ENCODE measurements at places on chromosomes 11 and 22. TPM values are rescaled to one million over a fixed set of nuclear protein-coding genes. Genes with fewer than 3 reads are reported as not detected.

GRCh38 chr11:95891423-95892170 is 32.3 kb downstream of the MTMR2 start:
- no peak overlapping the region for H3K4me3 ChIP-seq
- H3K4me1 ChIP-seq: no peaks in the 10 kb centered on the region
- no peaks in the 10 kb centered on the region for H3K36me3 ChIP-seq
- H3K27ac ChIP-seq: no peak overlapping the region

DNA sequence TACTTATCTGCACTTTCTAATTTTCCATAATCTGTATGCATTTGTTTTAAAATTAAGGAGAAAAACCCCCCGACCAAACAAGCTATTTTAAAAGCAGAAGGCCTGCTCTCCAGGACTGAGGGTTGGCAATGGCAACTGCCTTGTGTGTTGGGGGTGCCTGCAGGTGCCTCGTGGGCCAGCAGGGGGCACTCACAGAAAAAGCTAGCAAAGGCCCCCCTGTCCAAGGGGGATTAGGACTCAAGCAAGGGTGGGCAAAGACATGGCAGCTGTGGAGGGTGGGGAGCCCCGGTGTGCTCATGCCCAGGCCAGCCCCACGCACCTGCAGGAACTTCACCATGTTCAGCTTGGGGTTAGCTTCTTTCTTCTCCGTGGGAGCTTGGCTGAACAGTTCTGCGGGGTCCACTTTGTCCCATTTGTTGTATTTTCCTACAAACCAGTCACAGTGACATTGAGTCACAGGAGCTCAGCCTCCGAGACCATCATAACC is 10.3 kb downstream of the TOP3B start:
- H3K4me1 ChIP-seq: no peaks in the 10 kb centered on the region
- H3K27ac ChIP-seq: no peak overlapping the region
- peak; percentile 47 for DNase-seq
- peaks cover 82% of the 10 kb centered on the region for H3K36me3 ChIP-seq

DNA sequence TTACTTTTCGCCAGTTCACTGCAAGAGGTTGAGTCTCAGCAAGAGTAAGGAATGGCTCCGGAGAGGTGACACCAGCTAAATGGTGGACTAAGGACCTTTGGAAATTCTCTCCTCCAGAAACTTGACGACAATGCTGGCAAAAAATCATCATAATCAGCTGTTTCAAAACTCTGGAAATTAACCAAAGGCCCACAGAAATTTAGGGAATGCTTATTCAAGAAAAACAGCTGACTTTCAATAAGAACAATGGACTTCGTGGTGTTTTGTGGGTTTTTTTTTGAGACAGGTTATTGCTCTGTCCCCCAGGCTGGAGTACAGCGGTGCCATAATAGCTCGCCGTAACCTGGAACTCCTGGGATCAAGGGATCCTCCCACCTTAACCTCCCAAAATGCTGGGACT is 68.4 kb upstream of the SEPTIN5 start:
- H3K36me3 ChIP-seq: no peaks in the 10 kb centered on the region
- no peak overlapping the region for H3K27ac ChIP-seq
- H3K4me3 ChIP-seq: no peak overlapping the region
- no peaks in the 10 kb centered on the region for H3K4me1 ChIP-seq
- no peak for DNase-seq
- H3K27me3 ChIP-seq: peaks cover 37% of the 10 kb centered on the region

GRCh38 chr11:90698238-90698637 is 475.4 kb upstream of the CHORDC1 start:
- H3K4me3 ChIP-seq: no peak overlapping the region
- no peak overlapping the region for H3K27ac ChIP-seq
- no peaks in the 10 kb centered on the region for H3K4me1 ChIP-seq
- no peaks in the 10 kb centered on the region for H3K27me3 ChIP-seq
- H3K36me3 ChIP-seq: no peaks in the 10 kb centered on the region

- H3K27ac ChIP-seq: no peak overlapping the region
- no peaks in the 10 kb centered on the region for H3K27me3 ChIP-seq
- H3K36me3 ChIP-seq: no peaks in the 10 kb centered on the region
Measured at GRCh38 chr11:31050061-31050765, 319.3 kb downstream of the DCDC1 start.

DNA sequence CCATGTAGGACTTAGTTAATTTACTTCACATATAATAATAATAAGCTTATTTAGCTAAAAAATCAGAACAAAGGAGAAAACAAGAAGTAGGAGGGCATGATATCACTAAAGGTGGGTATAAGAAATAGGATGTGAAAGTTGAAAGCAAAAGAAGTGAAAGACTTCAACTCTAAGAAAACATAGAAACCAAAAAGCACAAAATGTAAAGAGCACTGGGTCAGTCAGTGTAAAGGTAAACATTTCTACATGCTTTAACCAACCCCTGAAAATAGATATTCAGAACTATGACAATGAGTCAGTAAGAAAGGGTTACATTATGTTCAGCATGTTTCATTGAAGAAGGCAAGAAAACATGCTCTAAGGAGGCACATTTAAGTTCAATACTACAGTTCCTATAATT is 298.8 kb downstream of the SWAP70 start:
- H3K4me3 ChIP-seq: no peak overlapping the region
- no peak overlapping the region for H3K27ac ChIP-seq
- H3K36me3 ChIP-seq: peaks cover 42% of the 10 kb centered on the region
- H3K27me3 ChIP-seq: no peaks in the 10 kb centered on the region

DNA sequence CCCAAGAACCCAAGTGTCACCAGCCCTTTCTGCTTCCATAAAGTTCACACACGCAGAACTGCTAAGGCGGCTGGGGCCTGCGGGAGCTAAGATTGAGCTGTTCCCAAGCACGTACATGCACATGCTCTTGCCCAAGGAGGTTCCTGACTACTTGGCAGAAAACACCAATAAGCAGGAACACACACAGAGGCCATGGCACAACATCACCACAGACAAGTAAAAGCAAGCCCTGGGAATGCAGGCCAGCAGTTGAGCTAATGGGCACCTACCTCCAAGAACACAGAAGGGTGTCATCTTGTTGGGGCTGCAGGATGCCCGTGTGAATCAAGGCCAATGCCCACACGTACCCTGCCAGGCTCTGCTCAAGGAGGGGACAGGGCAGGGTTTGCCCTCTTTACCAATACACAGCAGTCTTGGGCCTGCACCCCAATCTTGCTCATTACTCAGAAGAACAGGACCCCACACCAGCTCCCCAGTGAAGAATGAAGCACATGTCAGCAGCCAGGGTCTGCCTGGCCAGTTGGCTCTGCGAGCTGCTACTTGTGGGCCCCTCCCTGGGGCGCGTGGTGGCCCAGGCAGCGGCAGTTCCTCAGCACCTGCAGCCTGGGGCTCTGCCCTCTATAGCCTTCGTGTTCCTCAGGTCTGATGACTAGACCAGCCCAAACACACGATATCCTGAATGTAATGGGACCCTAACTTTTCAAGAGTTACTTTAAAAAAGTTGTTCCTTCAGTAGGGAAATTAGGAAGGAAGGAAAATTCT is 32.3 kb upstream of the CYP2D6 start:
- H3K4me3 ChIP-seq: no peak overlapping the region
- H3K27ac ChIP-seq: no peak overlapping the region
- no peaks in the 10 kb centered on the region for H3K4me1 ChIP-seq
- peaks cover 14% of the 10 kb centered on the region for H3K36me3 ChIP-seq

GRCh38 chr11:78564490-78565467 is 9.9 kb downstream of the NARS2 start:
- H3K4me3 ChIP-seq: no peak overlapping the region
- no peak overlapping the region for H3K27ac ChIP-seq
- peaks cover 3% of the 10 kb centered on the region for H3K36me3 ChIP-seq
- DNase-seq: no peak

DNA sequence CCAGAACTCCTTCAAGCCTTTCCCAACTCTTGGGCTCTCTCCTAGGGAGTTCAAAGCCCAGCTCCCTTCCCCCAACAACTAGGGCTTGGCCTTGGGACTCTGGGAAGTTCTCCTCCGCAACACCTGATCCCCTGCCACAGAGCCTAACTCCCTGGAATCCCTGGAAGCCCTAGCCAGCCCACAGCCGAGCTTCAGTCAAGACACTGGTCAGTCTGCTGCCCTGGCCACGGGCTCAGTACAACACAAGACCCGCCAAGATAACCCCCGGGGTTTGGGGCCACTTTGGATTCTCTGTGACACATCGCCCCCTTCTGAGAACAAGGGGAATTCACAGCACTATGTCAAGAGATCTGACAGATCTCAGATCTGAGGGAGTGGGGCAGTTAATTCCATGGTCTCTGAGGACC is 58.3 kb downstream of the SLC22A12 start:
- no peak for DNase-seq
- H3K4me3 ChIP-seq: no peak overlapping the region
- no peaks in the 10 kb centered on the region for H3K36me3 ChIP-seq
- H3K27ac ChIP-seq: no peak overlapping the region
- H3K4me1 ChIP-seq: no peaks in the 10 kb centered on the region

DNA sequence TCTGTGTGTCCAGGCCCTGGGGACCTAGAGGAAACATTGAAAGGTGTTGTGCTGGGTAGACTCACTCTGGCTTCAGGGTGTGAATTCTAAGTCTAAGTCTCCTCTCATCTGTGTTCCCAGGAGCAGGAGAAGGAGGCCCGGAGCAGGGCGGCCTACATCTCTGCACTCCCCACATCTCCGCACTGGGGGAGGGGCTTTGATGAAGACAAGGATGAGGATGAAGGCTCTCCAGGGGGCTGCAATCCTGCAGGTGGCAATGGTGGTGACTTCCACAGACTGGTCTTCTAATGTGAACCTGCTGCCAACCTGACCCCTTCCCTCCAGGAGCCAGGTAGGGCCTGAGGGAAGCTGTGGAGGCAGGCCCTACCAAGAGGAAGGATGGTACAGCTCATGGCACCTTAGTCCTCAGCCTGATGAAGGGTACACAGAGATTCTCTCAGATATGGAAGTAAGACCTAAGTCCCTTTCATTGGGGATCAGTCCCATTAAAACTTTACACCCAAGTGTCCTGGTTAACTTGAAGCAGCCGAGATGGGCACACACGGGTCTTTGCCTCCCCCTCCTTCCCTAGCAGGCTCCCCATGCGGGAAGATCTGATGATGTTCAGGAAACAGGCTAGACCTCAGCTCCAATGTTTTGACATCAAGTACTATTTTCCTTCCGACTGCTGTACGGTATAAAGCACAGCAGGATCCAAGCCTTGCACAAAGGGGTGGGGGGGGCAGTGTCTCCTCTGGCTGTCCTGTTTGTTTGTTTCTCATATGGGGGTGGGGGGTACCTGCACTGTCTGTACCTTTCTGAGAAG is 25.0 kb downstream of the USP35 start:
- no peak overlapping the region for H3K27ac ChIP-seq
- no peak overlapping the region for H3K4me3 ChIP-seq
- no peaks in the 10 kb centered on the region for H3K36me3 ChIP-seq
- peaks cover 2% of the 10 kb centered on the region for H3K4me1 ChIP-seq
- H3K27me3 ChIP-seq: no peaks in the 10 kb centered on the region
- DNase-seq: no peak

DNA sequence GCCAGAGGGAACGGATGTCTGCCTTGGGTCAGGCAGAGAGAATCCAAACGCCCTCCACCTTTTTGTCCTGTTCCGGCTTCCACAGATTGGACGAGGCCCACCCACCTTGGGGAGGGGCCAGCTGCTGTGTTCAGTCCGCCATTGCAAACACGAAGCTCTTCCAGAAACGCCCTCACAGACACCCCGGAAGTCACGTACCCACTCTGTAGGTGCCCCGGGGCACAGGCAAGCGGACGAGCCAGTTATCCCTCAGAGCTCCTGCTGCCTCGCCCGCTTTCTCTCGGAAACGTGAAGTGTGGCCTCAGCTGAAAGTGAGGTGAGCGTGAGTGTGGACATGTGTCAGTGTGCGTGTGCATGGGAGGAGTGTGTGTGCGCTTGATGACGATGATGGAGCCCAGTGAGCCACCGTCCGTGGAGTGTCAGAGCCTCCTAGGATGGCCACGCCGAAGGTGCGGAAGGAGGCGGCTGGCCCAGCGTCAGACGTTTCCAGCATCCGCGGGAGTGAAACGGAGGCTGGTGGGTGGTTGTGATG is 869.2 kb downstream of the TBC1D22A start:
- H3K27me3 ChIP-seq: peaks cover 13% of the 10 kb centered on the region
- H3K27ac ChIP-seq: no peak overlapping the region
- H3K4me3 ChIP-seq: no peak overlapping the region
- no peaks in the 10 kb centered on the region for H3K4me1 ChIP-seq
- DNase-seq: no peak
- H3K36me3 ChIP-seq: no peaks in the 10 kb centered on the region

The INS gene
- not detected for total RNA-seq

GRCh38 chr11:80562523-80563125 is 1121.8 kb upstream of the TENM4 start:
- H3K27me3 ChIP-seq: no peaks in the 10 kb centered on the region
- no peak overlapping the region for H3K27ac ChIP-seq
- DNase-seq: no peak

- H3K27me3 ChIP-seq: no peaks in the 10 kb centered on the region
- peak overlapping the region; percentile 56 for H3K4me3 ChIP-seq
- DNase-seq: peak; percentile 75
- peaks cover 5% of the 10 kb centered on the region for H3K4me1 ChIP-seq
- no peaks in the 10 kb centered on the region for H3K36me3 ChIP-seq
Measured at GRCh38 chr22:49632199-49633009, 195.3 kb downstream of the BRD1 start.

The CALCB gene
- total RNA-seq: not detected

GRCh38 chr11:76124905-76125770 is 81.2 kb downstream of the WNT11 start:
- no peak overlapping the region for H3K4me3 ChIP-seq
- DNase-seq: no peak
- H3K4me1 ChIP-seq: peaks cover 25% of the 10 kb centered on the region
- no peak overlapping the region for H3K27ac ChIP-seq
- no peaks in the 10 kb centered on the region for H3K36me3 ChIP-seq

- no peaks in the 10 kb centered on the region for H3K36me3 ChIP-seq
- no peak overlapping the region for H3K4me3 ChIP-seq
- H3K27me3 ChIP-seq: no peaks in the 10 kb centered on the region
- H3K4me1 ChIP-seq: no peaks in the 10 kb centered on the region
- H3K27ac ChIP-seq: no peak overlapping the region
- no peak for DNase-seq
Measured at GRCh38 chr22:36068776-36069344, 40.2 kb upstream of the RBFOX2 start.

GRCh38 chr22:35684270-35684700 is 33.4 kb upstream of the APOL5 start:
- no peaks in the 10 kb centered on the region for H3K36me3 ChIP-seq
- no peak overlapping the region for H3K4me3 ChIP-seq
- DNase-seq: no peak
- H3K27me3 ChIP-seq: no peaks in the 10 kb centered on the region

DNA sequence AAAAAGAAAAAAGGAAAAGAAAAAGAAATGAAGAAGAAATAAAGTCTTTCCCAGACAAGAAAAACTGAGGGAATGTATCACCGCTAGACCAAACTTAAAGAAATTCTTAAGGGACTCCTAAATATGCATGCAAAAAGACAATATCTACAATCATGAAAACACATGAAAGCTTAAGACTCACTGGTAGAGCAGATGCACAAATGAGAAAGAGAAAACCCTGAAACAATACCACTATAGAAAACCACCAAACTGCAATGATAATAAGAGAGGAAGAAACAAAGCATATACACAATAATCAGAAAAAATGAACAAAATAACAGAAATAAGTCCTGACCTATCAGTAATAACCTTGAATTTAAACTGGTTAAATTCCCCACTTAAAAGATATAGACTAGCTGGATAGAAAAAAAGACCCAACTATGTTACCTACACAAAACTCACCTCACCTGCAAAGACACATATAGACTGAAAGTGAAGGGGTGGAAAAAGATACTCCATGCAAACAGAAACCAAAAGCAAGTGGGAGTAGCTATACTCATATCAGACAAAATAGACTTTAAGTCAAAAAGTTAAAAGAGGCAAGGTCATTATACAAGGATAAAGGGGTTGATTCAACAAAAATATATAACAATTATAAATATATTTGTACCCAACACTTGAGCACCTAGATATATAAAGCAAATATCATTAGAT is 61.3 kb upstream of the NARS2 start:
- peaks cover 4% of the 10 kb centered on the region for H3K27me3 ChIP-seq
- H3K4me3 ChIP-seq: no peak overlapping the region
- no peak for DNase-seq
- no peaks in the 10 kb centered on the region for H3K36me3 ChIP-seq

The SGSM1 gene
- total RNA-seq: 0.76 TPM

The CEP126 gene
- total RNA-seq: 1.2 TPM

The IGSF9B gene
- 1.2 TPM for total RNA-seq
